ENCODE measurements at places on chromosomes 16 and 17.
A peak's percentile ranks its signal among the peaks of the same experiment; 100 is the strongest.

DNA sequence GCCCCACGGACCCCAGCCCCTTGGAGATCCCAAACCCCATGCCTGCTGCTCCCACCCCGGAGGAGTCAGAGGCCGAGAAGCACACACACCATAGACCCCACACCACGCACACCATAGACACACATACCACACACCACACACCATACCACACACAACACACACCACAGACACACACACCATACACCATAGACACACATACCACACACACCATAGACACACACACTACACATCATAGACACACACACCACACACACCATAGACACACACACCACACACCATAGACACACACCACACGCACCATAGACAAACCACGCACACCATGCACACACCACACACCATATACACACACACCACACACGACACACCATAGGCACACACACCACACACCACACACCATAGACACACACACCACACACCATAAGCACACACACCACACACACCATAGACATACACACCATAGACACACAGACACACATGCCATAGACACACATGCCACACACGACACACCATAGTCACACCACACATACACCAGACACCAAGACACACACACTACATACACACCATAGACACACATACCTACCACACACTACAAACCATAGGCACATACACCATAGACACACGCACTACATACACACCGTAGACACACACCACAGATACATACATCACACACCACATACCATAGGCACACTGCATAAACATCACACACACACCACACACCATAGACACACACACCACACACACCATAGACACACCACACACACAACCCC, 11.3 kb downstream of the TBC1D16 start:
- DNase-seq: no peak

DNA sequence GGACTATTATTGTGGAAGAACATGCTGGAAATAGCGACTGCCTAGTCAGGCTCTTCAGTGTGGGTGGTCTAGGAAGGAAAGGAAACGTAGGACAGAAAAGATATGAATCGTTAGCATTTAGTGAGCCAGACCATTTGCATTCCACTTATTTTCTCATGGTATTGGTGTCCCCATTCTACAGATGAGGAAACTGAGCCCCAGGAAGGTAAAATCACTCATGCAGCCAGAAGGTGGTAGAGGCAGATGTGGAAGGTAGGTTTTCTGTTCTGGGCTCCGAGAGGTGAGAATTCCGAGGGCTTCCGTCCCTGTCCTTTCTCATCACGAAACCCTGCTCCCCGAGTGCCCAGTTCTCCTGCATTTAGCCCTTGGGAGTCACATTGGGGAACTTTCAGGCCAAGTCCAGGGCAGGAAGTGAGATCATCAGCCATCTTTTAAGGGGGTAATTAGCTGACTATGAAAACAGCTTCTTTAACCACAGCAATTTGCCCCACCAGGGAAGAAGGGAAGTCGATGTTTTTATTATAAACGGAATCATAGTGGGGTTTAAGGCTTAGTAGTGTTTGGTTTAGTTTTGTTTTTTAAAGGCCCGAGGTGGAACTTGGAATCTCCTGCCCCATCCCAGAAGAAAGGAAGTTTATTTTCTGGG, 110.7 kb upstream of the IRX3 start:
- no peak for DNase-seq

GRCh38 chr16:50908468-50908867, 166.6 kb downstream of the CYLD start:
- DNase-seq: no peak

DNA sequence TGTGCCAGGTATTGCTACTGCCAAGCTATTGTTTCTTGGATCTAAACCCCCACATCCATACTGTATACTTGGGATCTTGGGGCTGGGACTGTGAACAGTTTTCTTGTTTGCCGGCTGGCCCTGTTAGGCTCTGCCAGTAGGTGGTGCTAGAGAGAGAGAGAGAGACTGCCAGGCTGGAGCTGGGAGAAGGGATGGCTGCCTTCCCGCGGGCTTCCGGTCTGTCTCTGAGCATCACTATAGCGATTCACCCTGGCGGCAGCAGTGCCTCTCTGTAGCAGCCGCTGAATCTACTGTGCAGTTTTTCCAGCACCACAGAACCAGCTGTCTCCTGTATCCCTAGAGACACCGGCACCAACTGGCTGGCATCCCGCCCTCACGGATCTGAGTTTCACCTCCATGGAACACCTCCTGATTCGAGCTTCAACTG, 201.2 kb downstream of the UTP18 start:
- peak; percentile 17 for DNase-seq

GRCh38 chr16:80027007-80027965, 426.7 kb upstream of the MAF start:
- peak; percentile 18 for DNase-seq

DNA sequence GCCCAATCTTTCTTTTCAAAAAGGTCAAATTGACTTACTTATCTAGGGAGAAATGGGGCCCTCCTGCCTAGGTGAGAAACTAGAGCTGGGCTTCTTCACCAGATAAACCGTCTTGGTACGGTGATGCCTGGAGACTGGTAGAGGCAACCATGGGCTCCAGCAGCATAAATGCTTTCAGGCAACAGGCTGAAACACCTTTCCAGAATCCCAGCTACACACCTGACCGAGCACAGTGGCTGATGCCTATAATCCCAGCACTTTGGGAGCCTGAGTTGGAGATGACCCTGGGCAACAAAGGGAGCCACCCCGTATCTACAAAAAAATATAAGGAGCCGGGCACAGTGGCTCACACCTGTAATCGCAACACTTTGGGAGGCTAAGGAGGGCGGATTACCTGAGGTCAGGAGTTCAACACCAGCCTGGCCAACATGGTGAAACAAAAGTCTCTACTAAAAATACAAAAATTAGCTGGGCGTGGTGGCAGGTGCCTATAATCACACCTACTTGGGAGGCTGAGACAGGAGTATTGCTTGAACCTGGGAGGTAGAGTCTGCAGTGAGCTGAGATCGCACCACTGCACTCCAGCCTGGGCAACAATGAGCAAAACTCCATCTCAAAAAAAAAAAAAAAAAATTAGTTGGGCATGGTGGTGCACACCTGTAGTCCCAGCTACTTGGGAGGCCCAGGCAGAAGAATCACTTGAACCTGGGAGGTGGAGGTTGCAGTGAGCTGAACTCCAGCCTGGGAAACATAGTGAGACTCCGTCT, 8.0 kb downstream of the TRAF4 start:
- no peak for DNase-seq

GRCh38 chr17:42591411-42591810, 13.9 kb upstream of the PSMC3IP start:
- no peak for DNase-seq

GRCh38 chr17:80177986-80178595, 8.3 kb downstream of the CARD14 start:
- DNase-seq: no peak

- no peak for DNase-seq
Measured at GRCh38 chr16:4814046-4814445, 11.6 kb upstream of the ROGDI start.
